ENCODE measurements at places on chromosomes 5 and 9. TPM values are rescaled to one million over a fixed set of nuclear protein-coding genes. Genes with fewer than 3 reads are reported as not detected.

Gene TPM2
- 1,472 TPM for polyA plus RNA-seq

Gene PRELID1
- polyA plus RNA-seq = 175 TPM

Gene IL11RA
- 26.2 TPM for polyA plus RNA-seq

Gene KLHL3
- 8.7 TPM for polyA plus RNA-seq

- peak; percentile 87 for DNase-seq
- no peaks in the 10 kb centered on the region for H3K27me3 ChIP-seq
- H3K36me3 ChIP-seq = no peaks in the 10 kb centered on the region
- peaks cover 19% of the 10 kb centered on the region for H3K4me1 ChIP-seq
- H3K4me3 ChIP-seq = peak within 1 kb of the TSS; percentile 41
- peak within 1 kb of the TSS; percentile 51 for H3K27ac ChIP-seq
Observed at GRCh38 chr9:127122176-127123063, at the start of gene ANGPTL2. Gene ANGPTL2 (minus strand): TSS chr9:127122635. CDS start chr9:127108731, 13,904 bp downstream.

GRCh38 chr5:62268792-62269191, 37.2 kb upstream of the KIF2A start:
- no peaks in the 10 kb centered on the region for H3K27me3 ChIP-seq
- H3K36me3 ChIP-seq = no peaks in the 10 kb centered on the region
- no peaks in the 10 kb centered on the region for H3K4me1 ChIP-seq
- no peak overlapping the region for H3K4me3 ChIP-seq
- DNase-seq = no peak

DNA sequence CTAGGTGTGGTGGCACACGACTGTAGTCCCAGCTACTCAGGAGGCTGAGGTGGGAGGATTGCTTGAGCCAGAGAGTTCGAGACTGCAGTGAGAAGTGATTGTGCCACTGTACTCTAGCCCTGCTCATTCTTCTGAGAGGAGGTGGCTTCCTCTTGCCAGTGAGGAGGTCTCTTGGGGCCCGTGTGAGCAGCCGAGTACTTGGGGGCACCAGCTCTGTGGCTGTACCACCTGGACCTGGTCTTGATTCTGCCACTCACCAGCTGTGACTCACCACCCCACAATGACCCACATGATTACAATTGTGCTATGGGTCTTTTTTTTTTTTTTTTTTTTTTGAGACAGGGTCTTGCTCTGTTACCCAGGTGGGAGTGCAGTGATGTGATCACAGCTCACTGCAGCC, 18.0 kb upstream of the CRB2 start:
- no peak for DNase-seq
- no peaks in the 10 kb centered on the region for H3K36me3 ChIP-seq
- no peak overlapping the region for H3K27ac ChIP-seq
- peaks cover 2% of the 10 kb centered on the region for H3K27me3 ChIP-seq
- H3K4me1 ChIP-seq = no peaks in the 10 kb centered on the region
- H3K4me3 ChIP-seq = no peak overlapping the region

- no peaks in the 10 kb centered on the region for H3K27me3 ChIP-seq
- no peak overlapping the region for H3K4me3 ChIP-seq
- H3K4me1 ChIP-seq = no peaks in the 10 kb centered on the region
- DNase-seq = no peak
- H3K36me3 ChIP-seq = no peaks in the 10 kb centered on the region
- no peak overlapping the region for H3K27ac ChIP-seq
Observed at GRCh38 chr9:96052686-96053085, 177.2 kb downstream of the ERCC6L2 start.

DNA sequence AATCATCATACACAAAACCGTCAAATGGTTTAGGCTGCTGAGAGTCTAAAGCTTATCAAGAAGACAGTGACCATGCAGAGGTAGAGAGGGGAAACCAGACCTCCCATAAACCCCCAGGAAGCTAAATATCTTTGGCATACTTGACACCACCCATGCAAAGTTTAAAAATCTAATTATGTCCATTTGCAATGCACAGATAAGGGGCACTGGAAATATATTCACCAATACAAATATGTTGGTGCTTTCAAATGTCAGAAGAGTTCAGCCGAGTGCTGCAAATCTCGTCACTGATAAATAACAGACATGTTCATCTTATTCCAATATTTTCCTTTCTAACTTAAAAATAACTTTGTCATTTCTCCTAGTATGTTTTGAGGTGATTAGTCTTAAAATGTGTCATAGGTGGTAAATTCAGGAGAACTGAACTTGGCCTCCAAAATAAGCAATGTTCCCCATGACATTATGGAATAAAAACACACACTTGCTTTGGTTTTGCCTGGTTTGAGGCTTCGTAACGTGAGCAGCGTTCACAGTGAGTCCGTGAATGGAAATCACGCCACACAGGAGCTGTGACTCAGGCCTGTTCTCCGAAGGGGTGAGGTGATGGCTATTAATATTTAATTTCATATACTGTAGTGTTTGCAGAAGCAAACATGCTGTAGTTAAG, 182.2 kb downstream of the AOPEP start:
- peaks cover 26% of the 10 kb centered on the region for H3K4me1 ChIP-seq
- DNase-seq = peak; percentile 14
- H3K36me3 ChIP-seq = no peaks in the 10 kb centered on the region
- no peak overlapping the region for H3K4me3 ChIP-seq
- H3K27ac ChIP-seq = peak overlapping the region; percentile 42

DNA sequence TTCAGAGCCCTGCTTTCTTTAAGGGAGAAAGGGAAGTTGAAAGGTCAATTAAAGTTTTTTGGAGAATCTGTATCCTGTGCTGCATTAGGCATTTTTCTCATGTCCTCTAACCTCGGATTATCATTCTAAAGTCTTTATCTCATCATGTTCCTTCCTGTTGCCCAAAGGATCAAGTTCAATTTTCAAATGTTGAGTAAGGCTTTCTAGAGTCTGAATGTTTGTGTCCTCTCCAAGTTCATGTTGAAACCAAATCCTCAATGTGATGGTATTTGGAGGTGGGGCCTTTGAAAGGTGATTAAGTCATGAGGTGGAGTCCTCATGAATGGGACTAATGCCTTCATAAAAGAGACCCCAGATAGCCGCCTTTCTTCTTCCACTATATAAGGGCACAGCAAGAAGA, 20.2 kb upstream of the TNC start:
- no peak for DNase-seq
- no peak overlapping the region for H3K4me3 ChIP-seq
- H3K27ac ChIP-seq = no peak overlapping the region
- H3K27me3 ChIP-seq = no peaks in the 10 kb centered on the region
- no peaks in the 10 kb centered on the region for H3K4me1 ChIP-seq

DNA sequence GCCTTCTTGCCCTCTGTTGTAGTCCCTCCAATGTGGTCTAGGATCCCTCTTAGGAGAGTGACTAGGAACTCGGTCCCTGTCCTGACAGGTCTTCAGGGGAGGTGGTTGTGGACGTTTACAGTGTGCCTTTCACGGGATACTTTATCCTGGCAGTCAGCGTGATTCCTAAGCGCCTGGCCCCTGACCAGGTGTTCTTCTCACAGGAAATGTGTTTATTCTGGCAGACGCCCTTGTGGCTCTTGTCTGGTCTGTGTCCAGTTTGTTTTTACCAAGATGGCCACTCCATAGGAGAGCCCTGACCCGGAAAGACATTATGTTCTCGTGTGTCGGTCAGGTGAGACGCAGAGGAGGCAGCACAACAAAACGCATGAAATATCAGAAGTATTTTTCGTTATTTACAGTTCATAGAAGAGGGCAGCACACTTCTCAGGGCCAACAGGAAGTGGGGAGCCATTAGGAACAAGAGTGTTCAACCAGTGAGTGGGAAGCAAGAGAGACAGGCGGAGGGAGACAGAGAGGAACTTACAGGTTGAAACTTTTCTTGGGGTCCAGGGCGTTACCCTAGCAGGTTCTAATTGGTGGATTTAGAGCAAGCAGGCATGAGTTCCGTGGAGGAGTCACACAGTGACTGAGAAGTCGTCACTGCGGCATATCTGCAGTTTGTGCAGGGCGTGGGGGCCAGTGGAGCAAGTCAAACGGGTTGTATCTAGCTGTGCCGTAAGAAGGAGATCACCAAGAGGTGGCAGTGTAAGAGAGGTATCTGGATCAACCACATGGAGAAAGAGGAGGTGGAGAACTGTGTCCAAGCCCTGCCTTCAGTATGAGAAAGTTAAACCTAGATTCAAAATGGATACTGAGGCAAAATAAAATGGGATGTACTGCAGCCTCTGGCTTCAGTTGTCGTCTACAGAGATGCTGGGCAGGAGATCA, 412.9 kb downstream of the ZSWIM6 start:
- no peaks in the 10 kb centered on the region for H3K36me3 ChIP-seq
- no peak overlapping the region for H3K27ac ChIP-seq
- H3K4me1 ChIP-seq = no peaks in the 10 kb centered on the region
- no peaks in the 10 kb centered on the region for H3K27me3 ChIP-seq

GRCh38 chr5:142287096-142287972, 37.5 kb downstream of the SPRY4 start:
- H3K4me1 ChIP-seq = no peaks in the 10 kb centered on the region
- no peak overlapping the region for H3K27ac ChIP-seq
- DNase-seq = no peak
- H3K36me3 ChIP-seq = no peaks in the 10 kb centered on the region
- no peaks in the 10 kb centered on the region for H3K27me3 ChIP-seq
- no peak overlapping the region for H3K4me3 ChIP-seq
